ENCODE measurements at places on chromosomes 6 and 20.
A peak's percentile ranks its signal among the peaks of the same experiment; 100 is the strongest.

GRCh38 chr6:43812850-43813578 is 43.0 kb downstream of the VEGFA start:
- no peaks in the 10 kb centered on the region for H3K27me3 ChIP-seq
- DNase-seq = no peak
- H3K27ac ChIP-seq = no peak overlapping the region
- H3K4me3 ChIP-seq = no peak overlapping the region
- peaks cover 3% of the 10 kb centered on the region for H3K4me1 ChIP-seq
- no peaks in the 10 kb centered on the region for H3K36me3 ChIP-seq

- peak overlapping the region; percentile 93 for H3K27ac ChIP-seq
- peaks cover 34% of the 10 kb centered on the region for H3K4me1 ChIP-seq
- peak overlapping the region; percentile 74 for H3K4me3 ChIP-seq
- no peak for DNase-seq
- peaks cover 5% of the 10 kb centered on the region for H3K36me3 ChIP-seq
- no peaks in the 10 kb centered on the region for H3K27me3 ChIP-seq
These were observed 1.5 kb upstream of the COL9A3 start for GRCh38 chr20:62815066-62815991.

GRCh38 chr6:32752580-32752979 is 10.8 kb downstream of the HLA-DQB2 start:
- no peaks in the 10 kb centered on the region for H3K4me1 ChIP-seq
- no peak for DNase-seq
- H3K27ac ChIP-seq = no peak overlapping the region
- H3K4me3 ChIP-seq = no peak overlapping the region
- peaks cover 43% of the 10 kb centered on the region for H3K27me3 ChIP-seq

GRCh38 chr20:18465536-18466200 is 1.2 kb downstream of the DZANK1 start:
- no peaks in the 10 kb centered on the region for H3K27me3 ChIP-seq
- no peak for DNase-seq
- H3K36me3 ChIP-seq = no peaks in the 10 kb centered on the region
- H3K4me3 ChIP-seq = peak overlapping the region; percentile 99
- peaks cover 29% of the 10 kb centered on the region for H3K4me1 ChIP-seq
- peak overlapping the region; percentile 100 for H3K27ac ChIP-seq

DNA sequence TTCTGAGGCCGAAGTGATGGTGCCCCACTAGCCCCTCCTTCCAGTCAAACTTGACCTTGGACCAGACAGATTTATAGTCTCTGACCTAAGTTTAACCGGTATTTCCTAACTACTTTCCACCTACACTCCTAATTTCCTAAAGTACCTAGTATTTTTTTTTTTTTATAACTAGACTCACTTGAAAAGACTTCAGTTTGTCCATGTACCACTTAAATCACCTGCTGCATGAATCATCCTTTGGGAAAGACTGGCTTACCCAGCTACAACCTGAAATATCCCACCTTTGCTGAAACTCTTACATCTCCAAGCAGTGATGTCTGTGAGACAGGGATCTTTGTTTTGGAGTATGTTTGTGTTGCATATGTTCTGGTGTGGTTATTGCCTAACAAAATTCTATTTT is 71.1 kb downstream of the ZDHHC14 start:
- H3K27me3 ChIP-seq = no peaks in the 10 kb centered on the region
- no peak for DNase-seq
- H3K36me3 ChIP-seq = peaks cover 5% of the 10 kb centered on the region
- peaks cover 29% of the 10 kb centered on the region for H3K4me1 ChIP-seq
- H3K4me3 ChIP-seq = no peak overlapping the region

DNA sequence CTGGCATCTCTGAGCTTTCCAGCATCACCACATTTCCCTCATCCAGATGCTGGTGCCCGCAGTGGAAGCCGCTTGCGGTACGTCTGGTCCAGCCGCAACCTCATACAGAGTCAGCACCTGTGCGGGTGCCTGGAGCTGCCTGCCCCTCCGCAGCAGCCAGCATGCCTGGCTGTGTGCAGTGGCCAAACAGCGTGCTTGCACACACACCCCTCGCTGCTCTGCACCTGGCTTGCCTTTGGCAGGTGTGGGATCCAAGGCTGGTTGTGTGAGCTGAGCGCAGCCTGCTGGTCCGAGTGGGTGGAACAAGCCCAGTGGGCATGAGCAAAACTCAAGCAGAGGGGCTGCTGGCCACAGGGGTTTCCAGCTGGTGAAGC is 3.1 kb upstream of the HINT3 start:
- H3K4me1 ChIP-seq = peaks cover 4% of the 10 kb centered on the region
- no peak overlapping the region for H3K4me3 ChIP-seq
- no peaks in the 10 kb centered on the region for H3K27me3 ChIP-seq
- H3K36me3 ChIP-seq = no peaks in the 10 kb centered on the region

- H3K36me3 ChIP-seq = no peaks in the 10 kb centered on the region
- no peak for DNase-seq
- peaks cover 8% of the 10 kb centered on the region for H3K27me3 ChIP-seq
These were observed 448.5 kb downstream of the MEI4 start for GRCh38 chr6:78101387-78101786.

DNA sequence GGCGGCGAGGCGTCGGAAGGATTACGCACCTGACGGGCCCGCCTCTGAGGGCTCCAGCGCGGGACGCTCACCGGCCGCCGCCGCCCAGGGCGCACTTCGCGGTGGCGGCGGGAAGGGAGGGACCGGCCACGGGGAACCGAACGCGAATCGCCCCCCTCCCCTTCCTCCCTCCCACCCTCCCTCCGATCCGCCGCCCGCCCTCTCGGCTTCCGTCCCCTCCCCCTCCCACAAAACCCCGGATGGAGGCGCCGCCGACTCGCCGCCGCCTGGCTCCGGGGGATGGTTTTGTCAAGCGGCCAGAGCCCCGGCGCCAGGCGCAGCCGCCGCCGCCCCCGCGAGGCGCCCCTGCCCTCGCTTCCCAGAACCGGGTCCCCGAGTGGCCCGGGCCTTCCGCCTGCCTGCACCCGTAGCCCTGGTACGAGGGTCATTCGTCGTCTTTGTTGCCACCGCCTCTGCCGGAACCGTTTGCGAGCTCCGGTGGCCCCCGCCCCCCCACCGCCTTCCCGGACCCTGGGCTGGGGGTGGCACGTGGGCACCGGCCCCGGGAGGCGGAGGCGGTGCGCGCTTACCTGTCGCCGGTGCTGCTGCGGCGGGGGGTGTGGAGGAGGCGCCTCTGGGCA is 398 bp downstream of the ZBTB2 start:
- peaks cover 1% of the 10 kb centered on the region for H3K36me3 ChIP-seq
- peak; percentile 62 for DNase-seq
- H3K27me3 ChIP-seq = no peaks in the 10 kb centered on the region
- H3K4me3 ChIP-seq = peak overlapping the region; percentile 88
- peak overlapping the region; percentile 98 for H3K27ac ChIP-seq

GRCh38 chr6:120608826-120609225 is 725.5 kb downstream of the TBC1D32 start:
- peaks cover 4% of the 10 kb centered on the region for H3K27me3 ChIP-seq
- no peak overlapping the region for H3K27ac ChIP-seq
- no peak for DNase-seq
- H3K4me3 ChIP-seq = no peak overlapping the region
- no peaks in the 10 kb centered on the region for H3K4me1 ChIP-seq

DNA sequence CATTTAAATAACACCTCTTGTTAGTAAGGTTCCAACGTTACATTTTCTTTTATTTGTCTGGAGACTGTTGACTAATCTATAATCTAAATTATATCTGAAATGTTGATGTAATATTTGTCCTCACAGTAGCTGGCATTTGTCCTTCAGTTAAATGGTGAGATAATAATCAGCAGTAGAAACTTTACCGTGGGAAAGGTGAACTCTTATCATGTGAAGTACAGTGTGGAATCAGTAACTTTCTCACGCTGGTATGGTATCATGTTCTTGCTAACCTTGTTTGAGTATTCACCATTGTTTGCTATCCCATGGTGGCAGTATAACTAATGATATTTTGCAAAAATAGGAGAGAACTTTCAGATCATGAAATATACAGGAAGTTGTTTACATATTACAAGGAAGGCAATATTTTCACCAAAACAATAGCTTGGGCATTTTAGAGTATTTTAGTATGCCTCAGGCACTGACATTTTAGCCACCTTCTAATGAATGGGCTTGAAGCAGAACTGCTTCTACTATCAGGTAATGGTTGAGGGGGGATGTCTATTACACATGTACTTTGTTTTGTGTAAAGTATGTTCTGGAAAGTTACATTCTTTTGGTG is 4.8 kb downstream of the GMNN start:
- H3K27me3 ChIP-seq = no peaks in the 10 kb centered on the region
- H3K36me3 ChIP-seq = peaks cover 14% of the 10 kb centered on the region
- H3K4me3 ChIP-seq = no peak overlapping the region
- peak overlapping the region; percentile 33 for H3K27ac ChIP-seq
- DNase-seq = no peak

- no peaks in the 10 kb centered on the region for H3K36me3 ChIP-seq
- H3K27me3 ChIP-seq = no peaks in the 10 kb centered on the region
- no peak for DNase-seq
- H3K4me1 ChIP-seq = peaks cover 17% of the 10 kb centered on the region
These were observed 158.3 kb downstream of the BMP2 start for GRCh38 chr20:6925744-6926278.

DNA sequence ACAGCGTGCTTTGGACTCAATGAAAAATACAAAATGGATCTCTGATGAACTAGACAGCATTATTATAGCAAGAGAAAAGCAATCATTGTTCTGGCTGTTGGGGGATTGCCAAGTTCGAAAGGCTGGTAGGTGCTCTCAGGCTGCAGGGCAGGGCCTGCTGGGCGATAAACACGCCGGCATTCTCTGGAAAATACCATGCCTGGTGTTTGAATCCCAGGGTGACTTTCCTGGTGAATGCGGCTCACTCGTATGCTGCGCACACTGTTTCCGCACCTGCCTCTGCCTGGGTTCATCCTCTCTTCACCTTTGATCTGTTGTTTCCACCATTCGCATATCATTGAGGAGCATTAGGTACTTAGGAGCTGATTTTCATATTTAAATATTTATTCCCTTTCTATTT is 37.4 kb downstream of the GCNT2 start:
- no peaks in the 10 kb centered on the region for H3K27me3 ChIP-seq
- peak overlapping the region; percentile 67 for H3K27ac ChIP-seq
- no peak for DNase-seq
- H3K4me3 ChIP-seq = peak overlapping the region; percentile 51

GRCh38 chr20:12159261-12159660 is 241.6 kb downstream of the BTBD3 start:
- H3K36me3 ChIP-seq = no peaks in the 10 kb centered on the region
- H3K4me3 ChIP-seq = no peak overlapping the region
- H3K27ac ChIP-seq = no peak overlapping the region
- no peaks in the 10 kb centered on the region for H3K27me3 ChIP-seq
- no peak for DNase-seq

GRCh38 chr20:4469910-4470309 is 251.8 kb upstream of the PRND start:
- DNase-seq = no peak
- no peaks in the 10 kb centered on the region for H3K36me3 ChIP-seq
- H3K4me1 ChIP-seq = peaks cover 8% of the 10 kb centered on the region
- H3K27me3 ChIP-seq = no peaks in the 10 kb centered on the region
- no peak overlapping the region for H3K27ac ChIP-seq

GRCh38 chr20:25158043-25158442 is 37.5 kb upstream of the ENTPD6 start:
- H3K4me3 ChIP-seq = no peak overlapping the region
- H3K27me3 ChIP-seq = peaks cover 19% of the 10 kb centered on the region
- H3K4me1 ChIP-seq = no peaks in the 10 kb centered on the region
- DNase-seq = no peak

DNA sequence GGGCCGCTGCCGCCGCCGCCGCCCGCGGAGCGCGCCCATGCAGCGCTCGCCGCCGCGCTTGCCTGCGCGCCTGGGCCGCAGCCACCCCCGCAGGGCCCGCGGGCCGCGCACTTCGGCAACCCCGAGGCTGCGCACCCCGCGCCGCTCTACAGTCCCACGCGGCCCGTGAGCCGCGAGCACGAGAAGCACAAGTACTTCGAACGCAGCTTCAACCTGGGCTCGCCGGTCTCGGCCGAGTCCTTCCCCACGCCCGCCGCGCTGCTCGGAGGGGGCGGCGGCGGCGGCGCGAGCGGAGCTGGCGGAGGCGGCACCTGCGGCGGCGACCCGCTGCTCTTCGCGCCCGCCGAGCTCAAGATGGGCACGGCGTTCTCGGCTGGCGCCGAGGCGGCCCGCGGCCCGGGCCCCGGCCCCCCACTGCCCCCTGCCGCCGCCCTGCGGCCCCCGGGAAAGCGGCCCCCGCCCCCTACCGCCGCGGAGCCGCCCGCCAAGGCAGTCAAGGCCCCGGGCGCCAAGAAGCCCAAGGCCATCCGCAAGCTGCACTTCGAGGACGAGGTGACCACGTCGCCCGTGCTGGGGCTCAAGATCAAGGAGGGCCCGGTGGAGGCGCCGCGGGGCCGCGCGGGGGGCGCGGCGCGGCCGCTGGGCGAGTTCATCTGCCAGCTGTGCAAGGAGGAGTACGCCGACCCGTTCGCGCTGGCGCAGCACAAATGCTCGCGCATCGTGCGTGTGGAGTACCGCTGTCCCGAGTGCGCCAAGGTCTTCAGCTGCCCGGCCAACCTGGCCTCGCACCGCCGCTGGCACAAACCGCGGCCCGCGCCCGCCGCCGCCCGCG is 730 bp downstream of the INSM1 start:
- no peak overlapping the region for H3K4me3 ChIP-seq
- no peak overlapping the region for H3K27ac ChIP-seq
- no peaks in the 10 kb centered on the region for H3K36me3 ChIP-seq
- H3K27me3 ChIP-seq = peaks cover 80% of the 10 kb centered on the region
- H3K4me1 ChIP-seq = peaks cover 8% of the 10 kb centered on the region

DNA sequence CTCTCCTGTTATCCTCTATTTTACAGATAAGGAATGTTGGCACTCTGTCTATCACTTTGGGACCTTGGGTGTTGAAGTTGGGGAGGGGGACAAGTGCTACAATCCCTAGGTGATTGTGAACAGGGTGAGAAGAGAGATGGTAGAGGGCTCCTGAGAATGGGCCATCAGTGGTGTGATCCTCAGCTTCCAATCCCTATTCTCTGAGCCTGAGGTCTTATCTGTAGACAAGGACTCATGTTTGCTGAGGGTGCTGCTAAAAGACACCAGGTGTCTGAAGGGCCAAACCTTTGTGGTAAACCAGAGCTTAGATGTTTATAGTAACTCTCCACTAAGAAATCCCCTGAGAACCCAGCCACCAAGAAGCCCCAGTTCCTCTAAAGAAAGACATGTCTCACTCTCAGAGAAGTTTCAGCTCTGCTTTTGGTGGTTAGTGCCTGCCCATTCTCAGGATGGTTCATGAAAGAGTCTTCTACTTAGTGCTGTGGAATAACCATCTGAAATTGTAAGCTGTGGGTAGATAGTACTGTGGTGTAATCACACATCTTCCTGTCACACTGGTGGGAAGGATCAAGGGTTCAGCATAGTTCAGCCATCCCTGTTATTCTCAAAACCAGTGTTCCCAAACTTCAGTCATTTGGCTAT is 58.2 kb upstream of the IL20RA start:
- no peak for DNase-seq
- H3K27me3 ChIP-seq = no peaks in the 10 kb centered on the region
- no peak overlapping the region for H3K4me3 ChIP-seq
- H3K27ac ChIP-seq = no peak overlapping the region
- no peaks in the 10 kb centered on the region for H3K36me3 ChIP-seq

All from mesothelial cell of epicardium (in vitro differentiated cells).